NCI-H446 (cell line): ENCODE measurements at places on chromosomes 16 and 17.

DNA sequence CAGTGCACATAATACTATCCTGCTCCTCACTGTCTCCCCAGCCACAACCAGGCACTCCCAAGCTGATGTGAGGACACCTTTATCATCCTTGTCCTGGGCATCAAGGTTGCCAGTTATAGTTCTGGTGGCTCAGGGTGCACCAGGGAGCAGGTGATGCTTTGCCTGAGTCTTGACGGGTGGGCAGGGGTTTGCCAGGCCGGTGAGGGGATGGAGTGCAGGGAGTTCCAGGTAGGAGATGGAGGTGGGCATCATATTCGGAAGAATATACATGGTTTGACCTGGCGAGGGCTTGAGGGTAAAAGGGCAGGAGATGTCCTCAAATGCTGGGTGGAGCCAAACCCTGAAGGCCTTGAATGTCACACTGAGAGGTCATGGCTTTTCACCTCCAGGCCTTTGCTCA is 115.8 kb upstream of the CRHR1 start:
- DNase-seq = no peak

GRCh38 chr16:70395345-70395901 is 43.5 kb downstream of the ST3GAL2 start:
- no peak for DNase-seq

GRCh38 chr16:82363026-82363816 is 193.2 kb upstream of the MPHOSPH6 start:
- DNase-seq = no peak

DNA sequence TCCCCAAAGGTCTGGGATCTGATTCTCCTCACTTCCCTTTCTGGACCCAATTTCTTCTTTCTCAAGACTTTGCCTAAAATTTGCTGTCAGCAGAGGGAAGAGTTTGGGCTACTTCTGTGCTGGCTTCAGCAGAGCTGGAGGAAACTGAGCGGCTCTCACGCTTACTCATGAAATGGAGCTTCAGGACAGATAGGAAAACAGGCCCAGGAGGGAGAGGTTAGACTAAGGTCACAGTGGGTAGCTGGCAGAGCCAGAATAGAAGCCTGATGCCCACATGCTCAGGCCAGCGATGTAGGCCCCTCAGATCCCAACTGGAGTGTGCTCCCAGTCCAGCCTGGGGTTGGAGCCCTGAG is 593 bp downstream of the SLC38A7 start:
- DNase-seq = no peak

- no peak for DNase-seq
These were observed 396.6 kb upstream of the DYNLRB2 start for GRCh38 chr16:80144191-80144590.
